ENCODE measurements at places on chromosomes 11 and 22.

GRCh38 chr11:71252269-71252769 lies at the start of gene SHANK2:
Gene SHANK2, minus strand, starts transcription at chr11:71252577. Its CDS starts 105,251 bp downstream, at chr11:71147326.
- no peak for DNase-seq

DNA sequence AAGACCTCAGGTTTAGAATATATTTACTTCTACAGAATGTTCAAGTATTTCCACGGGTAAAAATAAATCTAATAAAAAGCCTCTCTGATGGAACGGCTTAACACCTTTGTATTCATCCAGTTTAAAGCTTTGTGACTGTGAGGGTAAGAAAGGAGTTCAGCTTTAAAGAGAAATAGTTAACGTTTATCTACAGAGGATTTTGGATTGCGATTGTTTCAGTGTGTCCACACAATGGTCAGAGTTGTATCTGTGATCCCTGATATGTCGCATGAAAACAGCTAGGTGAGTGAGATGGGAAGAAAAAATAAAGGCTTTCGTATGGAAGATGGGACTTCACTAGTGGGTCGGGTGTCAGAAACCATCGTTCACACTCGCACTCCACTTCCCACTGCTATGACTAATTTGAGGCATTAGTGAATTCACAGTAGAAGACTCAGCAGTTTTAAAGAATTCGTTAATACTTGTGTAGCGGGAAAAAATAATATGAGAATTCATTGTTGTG lies 1.6 kb downstream of the APLP2 start:
- DNase-seq = no peak

- no peak for DNase-seq
Observed at GRCh38 chr22:19196841-19197612, 18.5 kb upstream of the SLC25A1 start.

- DNase-seq = no peak
Observed at GRCh38 chr11:99188221-99188620, 167.5 kb downstream of the CNTN5 start.

GRCh38 chr22:49725516-49725915 lies 102.2 kb downstream of the BRD1 start:
- no peak for DNase-seq

Data from COLO829 (cell line).